ENCODE measurements at places on chromosomes 5 and 9.

DNA sequence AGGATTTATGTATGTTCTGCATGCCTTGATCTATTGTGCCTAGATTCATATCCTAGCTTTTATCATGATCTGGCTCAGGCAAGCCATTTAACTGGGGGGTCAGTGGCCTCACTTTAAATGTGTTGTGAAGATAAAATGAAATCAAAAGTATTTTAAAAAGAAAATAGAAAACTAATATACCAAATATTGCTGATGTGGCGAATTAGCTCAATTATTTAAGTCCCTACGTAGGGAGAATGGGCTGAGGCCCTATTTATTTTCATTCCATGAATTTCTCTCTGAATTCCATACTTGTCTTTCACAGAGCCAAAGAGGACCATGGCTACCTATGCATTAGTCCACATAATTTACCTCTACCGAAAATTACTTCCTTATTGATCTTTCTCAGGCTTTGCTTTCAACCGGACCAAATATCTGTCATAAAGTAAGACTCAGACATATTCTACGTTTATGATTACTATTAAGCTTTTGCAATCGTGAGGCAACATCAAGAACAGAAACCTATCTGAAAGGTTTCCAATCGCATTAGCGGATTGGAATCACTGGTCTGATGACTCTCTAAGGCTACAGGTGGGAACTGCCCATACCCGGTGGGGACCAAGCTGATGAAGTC is 1.7 kb downstream of the MBLAC2 start:
- DNase-seq: no peak

- no peak for DNase-seq
These were observed 102.8 kb upstream of the DAP start for GRCh38 chr5:10863763-10864383.

- DNase-seq: no peak
These were observed 14.2 kb upstream of the RALGDS start for GRCh38 chr9:133135146-133135745.

DNA sequence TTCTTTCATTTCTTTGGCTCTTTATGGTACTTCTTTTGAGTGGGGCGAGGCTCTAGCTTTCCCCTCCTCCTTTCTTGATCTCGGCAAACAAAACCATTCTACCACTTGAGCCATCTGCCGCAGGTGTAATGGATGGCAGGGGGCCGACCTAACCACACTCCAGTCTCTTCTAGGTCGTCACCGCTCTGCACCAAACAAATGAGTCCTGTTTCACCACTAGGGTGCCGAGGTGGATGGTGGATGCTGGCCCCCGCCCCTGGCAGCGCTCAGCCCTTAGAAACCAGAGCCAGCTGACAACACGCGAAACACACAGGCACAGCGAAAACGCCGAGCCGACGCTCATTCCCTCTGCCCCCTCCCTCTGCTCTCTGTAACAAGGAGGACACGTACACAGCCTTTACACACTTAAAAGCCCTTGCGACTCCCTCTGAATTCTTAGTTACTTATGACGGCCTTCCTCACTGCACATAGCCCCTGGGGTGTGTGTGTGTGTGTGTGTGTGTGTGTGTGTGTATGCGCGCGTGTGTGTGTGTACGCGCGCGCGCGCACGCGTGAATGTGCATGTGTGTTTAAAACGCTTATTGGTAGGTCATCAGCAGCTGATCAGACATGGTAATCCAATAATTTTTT is 199.4 kb downstream of the MEF2C start:
- no peak for DNase-seq

- DNase-seq: no peak
These were observed 27.0 kb downstream of the IARS1 start for GRCh38 chr9:92266486-92266885.

GRCh38 chr9:1337169-1337568 is 287.0 kb downstream of the DMRT2 start:
- DNase-seq: no peak

GRCh38 chr5:108251350-108251749 is 130.5 kb downstream of the FBXL17 start:
- no peak for DNase-seq

GRCh38 chr9:128088253-128088945 is 20.4 kb downstream of the SLC25A25 start:
- DNase-seq: no peak

- no peak for DNase-seq
These were observed 189.9 kb upstream of the PRLR start for GRCh38 chr5:35420200-35420599.

DNA sequence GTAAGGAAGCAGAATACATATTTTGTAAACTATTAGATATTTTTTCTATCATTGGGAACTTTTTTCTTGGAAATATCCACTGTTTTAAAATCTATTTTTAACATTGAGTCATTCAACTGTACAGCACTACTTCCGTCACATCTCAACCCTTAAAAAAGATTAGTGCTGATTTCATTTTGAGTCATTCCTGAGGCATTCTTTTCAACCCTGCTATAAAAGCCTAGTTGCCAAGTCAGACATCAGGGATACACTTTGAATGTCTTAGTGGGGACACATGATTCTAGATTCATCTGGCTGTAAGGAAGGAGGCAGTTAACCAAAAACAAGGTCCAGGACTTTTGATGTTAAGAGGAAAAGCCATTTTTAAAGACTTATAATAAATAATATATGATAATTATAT is 160.9 kb downstream of the GIN1 start:
- DNase-seq: no peak

DNA sequence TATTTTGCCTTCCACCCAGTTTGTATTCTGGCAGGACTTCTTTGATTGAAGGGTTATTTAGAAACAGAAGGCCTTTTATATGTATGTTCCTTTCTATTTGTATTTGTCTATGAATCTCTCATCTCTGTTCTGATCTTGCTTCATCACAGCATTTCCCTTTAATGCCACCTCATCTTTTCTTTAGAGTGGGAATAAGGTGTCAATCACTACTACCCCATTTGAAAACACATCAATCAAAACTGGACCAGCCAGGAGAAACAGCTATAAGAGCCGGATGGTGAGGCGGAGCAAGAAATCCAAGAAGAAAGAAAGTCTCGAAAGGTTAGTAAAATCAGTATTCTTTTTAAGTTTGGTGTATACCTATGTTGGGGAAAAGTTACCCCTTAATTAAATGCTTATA is 36.3 kb downstream of the CD180 start:
- DNase-seq: no peak

DNA sequence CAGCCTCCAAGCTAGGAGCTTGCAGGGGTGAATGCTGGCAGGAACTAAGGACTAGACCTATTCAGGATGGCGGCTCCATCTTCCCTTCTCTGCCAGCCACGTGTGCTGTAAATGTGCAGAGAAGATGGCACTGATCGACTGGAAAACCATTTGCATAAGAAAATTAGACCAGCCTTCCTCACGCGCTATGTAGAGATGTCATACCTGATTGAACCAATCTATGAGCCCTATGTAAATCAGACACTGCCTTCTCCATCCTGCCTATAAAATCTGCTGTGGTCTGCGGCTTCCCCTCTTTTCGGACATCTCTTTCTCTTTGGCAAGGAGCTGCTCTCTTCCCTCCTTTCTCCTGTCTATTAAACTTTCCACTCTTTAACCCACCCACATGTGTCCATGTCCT is 91.6 kb downstream of the NPR3 start:
- no peak for DNase-seq

DNA sequence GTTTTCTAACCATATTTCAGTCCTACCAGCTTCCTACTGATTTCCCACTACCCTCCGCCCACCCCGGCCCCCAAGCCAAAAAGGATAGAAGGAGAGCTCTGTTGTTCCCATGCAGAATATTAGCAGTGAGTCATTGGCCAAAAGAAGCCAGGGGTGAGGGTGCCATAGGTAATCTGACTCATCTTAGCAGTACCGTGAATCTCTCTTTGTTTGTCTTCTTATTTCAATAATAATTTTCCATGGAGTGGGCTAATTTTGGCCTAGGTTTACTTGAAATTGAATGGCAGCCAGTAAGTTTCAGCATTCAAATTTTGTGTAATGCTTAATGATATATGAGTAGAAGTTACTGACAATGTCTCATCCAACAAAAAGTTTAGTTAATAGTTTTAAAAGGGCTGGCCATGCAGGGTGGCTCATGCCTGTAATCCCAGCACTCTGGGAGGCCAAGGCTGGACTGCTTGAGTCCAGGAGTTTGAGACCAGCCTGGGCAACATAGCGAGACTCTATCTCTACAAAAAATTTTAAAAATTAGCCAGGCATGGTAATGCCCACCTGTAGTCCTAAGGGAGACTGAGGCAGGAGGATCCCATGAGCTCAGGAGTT is 74.2 kb downstream of the C9orf152 start:
- no peak for DNase-seq

- no peak for DNase-seq
These were observed 183.2 kb downstream of the AUH start for GRCh38 chr9:91178281-91179236.

DNA sequence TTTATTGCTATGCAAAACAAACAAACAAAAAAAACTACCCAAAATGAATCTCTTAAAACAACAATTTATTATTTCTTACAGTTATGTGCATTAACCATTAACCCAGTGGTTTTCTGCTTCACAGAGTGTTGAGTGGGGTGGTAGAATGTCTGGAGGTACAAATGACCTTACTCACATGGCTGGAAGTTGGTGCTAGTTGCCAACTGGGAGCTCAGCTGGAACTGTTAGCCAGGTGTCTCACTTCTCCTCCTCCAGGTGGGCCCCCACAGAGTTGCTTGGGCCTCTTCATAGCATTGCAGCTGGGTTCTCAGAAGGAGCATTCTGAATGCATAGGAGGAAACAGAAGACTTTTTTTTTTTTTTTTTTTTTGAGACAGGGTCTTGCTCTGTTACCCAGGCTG is 10.5 kb upstream of the B4GALT1 start:
- DNase-seq: no peak

DNA sequence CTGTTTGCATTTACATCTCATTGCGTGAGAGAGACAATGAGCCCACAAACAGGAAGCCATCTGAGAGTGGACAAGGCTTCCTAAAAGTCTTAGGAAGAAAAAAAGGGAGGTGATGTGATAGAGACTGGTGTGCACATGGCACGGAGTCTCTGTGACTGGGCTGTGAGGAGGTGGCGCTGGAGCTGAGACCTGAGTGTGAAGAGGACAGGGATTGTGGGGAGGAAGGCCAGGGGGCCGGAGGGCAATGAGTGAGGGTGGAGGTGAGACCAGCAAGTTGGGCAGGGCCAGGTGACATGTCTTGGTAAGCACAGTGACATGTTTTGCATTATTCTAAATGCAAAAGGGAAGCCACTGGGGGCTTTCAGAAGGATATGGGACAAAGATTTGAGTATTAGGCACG is 45.0 kb downstream of the TSPAN17 start:
- DNase-seq: no peak

GRCh38 chr5:78236046-78236445 is 58.5 kb downstream of the AP3B1 start:
- DNase-seq: no peak

DNA sequence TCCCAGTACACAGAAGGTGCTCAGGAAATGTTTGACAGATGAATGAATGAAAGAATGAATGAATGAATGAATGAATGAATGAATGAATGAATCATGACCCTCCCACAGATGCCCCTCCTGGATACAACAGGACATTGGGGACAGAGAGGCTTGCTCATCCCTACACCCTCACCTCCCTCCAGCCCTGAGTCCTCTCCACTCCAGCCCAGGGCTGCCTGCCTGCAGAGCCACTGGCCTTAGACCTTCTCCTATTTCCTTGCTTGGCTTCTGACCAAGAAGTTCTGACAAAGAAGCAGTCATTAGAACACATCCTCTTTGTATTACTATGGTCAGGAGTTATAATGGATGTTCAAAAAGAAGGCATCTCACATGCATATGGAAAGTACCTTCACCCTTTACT is 240.7 kb upstream of the DAPK1 start:
- DNase-seq: no peak

- DNase-seq: no peak
These were observed 13.9 kb downstream of the STC2 start for GRCh38 chr5:173314166-173314952.

- DNase-seq: no peak
These were observed 42.8 kb upstream of the PDE8B start for GRCh38 chr5:77167695-77168121.

- DNase-seq: no peak
These were observed 62.8 kb upstream of the STC2 start for GRCh38 chr5:173391031-173391430.

DNA sequence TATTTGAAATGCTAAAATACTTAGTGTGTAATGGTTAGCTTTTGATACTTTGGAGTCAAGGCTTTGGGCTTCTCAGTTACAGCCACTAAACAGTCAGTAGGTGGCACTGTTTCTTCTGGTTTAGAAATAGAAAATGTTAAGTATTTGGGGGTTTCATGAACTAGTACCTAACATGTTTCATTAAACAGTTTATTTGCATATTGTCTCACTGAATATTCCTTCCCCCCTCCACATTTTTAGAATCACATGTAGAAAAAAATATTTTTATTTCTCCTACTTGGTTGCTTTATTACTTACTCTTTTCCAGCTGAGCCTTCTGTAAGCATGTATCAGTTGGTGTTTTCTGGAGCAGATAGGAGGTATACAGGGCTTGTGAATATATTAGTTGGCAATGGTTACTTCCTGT is 48.0 kb downstream of the IPO11 start:
- DNase-seq: no peak

DNA sequence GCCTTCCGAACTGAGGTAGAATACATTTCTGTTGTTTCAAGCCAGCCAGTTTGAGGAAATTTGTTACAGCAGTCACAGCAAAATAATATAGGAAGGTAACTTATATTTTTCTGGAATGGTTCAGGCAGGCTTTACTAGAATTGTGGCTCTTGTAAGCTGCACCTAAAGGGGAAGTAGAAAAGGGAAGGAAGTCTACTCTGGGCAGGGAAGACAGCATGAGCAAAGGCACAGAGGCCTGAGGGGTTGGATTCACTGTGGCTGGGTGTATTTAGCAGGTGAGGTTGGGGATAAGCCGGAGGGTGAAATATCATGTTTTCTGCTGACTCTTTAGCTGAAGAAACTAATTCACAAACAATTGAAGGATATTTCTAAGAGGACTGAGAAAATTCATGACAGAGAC is 183.5 kb downstream of the GAS1 start:
- no peak for DNase-seq

DNA sequence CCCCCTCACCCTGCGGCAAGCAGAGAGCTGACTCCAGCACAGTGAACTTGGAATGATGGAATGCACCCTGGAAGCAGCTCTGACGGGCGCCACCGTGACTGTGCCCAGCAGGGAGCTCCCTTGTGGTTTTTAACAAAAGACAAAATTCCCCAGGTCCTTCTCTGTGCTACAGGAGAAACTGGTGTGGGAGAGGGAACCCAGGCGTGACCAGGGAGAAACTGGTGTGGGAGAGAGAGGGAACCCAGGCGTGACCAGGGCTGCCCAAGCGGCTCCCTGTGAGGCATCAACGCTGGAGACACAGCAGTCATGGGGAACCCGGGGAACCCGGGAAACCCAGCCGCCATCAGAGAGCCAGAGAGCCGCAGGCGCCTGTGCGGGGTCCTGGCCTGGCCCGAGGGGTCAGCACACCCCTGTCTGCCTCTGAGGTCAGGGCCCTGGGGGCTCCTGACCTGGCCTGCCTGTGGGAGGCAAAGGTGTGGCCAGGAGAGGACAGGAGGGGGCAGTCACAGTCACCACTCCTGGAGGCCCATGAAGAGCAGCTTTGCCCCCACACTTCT is 3.1 kb upstream of the AHRR start:
- DNase-seq: no peak

GRCh38 chr5:35644543-35644942 is 26.9 kb downstream of the SPEF2 start:
- no peak for DNase-seq

Measured in T follicular helper cell (primary cell).